ENCODE measurements at places on chromosomes 3 and 15. TPM values are rescaled to one million over a fixed set of nuclear protein-coding genes. Genes with fewer than 3 reads are reported as not detected.

The PAK6 gene
- total RNA-seq: 6.3 TPM

The SPINK8 gene
- total RNA-seq: not detected

The NPAP1 gene
- total RNA-seq: not detected

The GOLGA6C gene
- not detected for total RNA-seq

The CHRNA5 gene
- 52.4 TPM for total RNA-seq

The GHSR gene
- total RNA-seq: not detected

The ADAMTSL3 gene
- total RNA-seq: not detected

The SLC2A2 gene
- total RNA-seq: 0.13 TPM

The SLCO2A1 gene
- total RNA-seq: 0.62 TPM

DNA sequence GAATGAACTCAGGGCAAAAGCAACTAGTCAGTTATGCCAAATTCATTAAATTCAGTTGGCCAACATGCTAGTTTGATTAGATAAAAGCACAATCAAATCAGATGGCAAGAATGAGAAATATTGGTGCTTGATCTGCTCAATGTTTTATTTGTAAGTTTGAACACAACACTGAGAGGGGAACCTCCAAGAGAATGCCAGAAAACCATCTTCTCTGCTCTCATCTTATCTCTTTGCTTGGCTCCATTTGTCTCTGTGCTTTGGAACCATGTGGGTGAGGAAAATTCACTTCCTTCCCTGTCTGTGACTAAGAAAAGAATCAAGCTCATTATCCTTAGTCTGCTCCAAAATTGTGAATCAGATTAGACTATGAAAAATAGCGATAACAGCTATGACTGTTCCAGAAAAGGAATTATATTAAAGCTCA lies 43.6 kb upstream of the DCBLD2 start:
- no peak overlapping the region for H3K4me3 ChIP-seq
- H3K27ac ChIP-seq: no peak overlapping the region
- DNase-seq: no peak
- no peaks in the 10 kb centered on the region for H3K27me3 ChIP-seq

- no peaks in the 10 kb centered on the region for H3K36me3 ChIP-seq
- no peaks in the 10 kb centered on the region for H3K4me1 ChIP-seq
These were observed 526.5 kb upstream of the PROK2 start for GRCh38 chr3:72311425-72311824.

DNA sequence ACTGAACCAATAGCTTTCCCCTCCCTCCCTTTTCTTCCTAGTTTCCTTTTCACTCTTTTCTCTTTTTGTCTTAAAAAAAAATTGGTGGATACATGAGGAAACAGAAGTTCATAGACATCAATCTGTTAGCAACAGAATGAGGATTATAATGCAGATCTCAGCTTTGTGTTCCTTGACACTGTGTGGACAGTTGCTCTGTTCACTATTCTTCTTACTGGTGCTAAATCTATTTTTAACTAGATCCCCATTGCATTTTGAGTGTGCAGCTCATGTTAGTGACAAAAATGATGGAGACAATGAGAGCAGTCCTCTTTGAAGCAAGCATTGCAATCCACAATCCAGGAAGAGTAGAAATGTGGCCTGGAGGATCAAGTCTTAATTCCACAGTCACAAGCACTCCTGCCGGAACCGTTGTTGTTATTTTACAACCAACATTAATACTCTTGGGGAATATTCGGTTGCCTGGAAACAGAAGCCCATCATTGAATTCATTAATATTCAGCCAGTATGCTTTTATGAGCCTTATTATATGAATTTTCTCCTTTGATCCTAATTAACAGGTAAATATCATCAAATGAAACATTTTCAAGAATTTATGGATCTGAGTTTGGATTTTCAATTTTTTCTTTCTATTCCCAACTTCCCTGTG lies 1016.8 kb downstream of the NTRK3 start:
- H3K36me3 ChIP-seq: no peaks in the 10 kb centered on the region
- no peak overlapping the region for H3K4me3 ChIP-seq
- H3K27ac ChIP-seq: no peak overlapping the region
- no peaks in the 10 kb centered on the region for H3K27me3 ChIP-seq

DNA sequence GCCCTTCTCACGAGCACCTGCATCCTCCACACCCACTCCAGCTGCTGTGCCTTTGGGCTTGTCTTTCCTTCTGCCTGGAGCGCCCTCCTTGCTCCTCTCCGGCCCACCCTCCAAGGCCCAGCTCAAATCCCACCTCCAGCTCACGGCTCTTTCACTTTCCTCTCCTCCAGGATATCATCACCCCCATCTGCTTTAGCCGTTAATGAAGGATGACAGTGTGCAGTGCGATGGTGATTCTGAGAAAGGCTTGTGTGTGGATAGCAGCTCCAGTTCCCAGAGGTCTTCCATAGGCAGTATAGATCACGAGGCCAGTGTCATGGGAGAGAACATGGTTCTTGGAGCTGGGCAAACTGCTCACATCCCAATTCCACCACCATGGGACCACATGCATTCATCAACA lies 237.4 kb downstream of the TLE3 start:
- H3K36me3 ChIP-seq: no peaks in the 10 kb centered on the region
- no peaks in the 10 kb centered on the region for H3K4me1 ChIP-seq
- no peak for DNase-seq
- H3K4me3 ChIP-seq: no peak overlapping the region
- no peaks in the 10 kb centered on the region for H3K27me3 ChIP-seq

DNA sequence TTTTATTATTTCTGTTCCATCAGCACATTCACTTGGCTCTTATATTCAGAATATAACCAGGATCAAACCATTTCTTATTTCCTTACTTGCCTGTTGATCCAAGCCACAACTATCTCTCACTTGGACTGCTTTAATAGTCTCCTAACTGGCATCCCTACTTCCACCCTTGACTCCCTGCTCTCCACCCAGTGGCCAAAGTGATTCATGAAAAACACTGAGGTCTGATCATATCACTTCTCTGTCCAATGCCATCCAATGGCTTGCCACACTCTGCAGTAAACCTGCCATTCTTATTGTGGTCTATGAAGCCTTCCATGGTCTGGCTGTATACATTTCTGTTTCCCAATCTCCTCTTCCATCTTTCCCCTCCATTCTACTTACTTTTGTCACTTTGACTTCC lies 576.1 kb downstream of the PDCD6IP start:
- H3K27me3 ChIP-seq: no peaks in the 10 kb centered on the region
- no peaks in the 10 kb centered on the region for H3K4me1 ChIP-seq
- no peak for DNase-seq
- no peaks in the 10 kb centered on the region for H3K36me3 ChIP-seq
- H3K27ac ChIP-seq: no peak overlapping the region

DNA sequence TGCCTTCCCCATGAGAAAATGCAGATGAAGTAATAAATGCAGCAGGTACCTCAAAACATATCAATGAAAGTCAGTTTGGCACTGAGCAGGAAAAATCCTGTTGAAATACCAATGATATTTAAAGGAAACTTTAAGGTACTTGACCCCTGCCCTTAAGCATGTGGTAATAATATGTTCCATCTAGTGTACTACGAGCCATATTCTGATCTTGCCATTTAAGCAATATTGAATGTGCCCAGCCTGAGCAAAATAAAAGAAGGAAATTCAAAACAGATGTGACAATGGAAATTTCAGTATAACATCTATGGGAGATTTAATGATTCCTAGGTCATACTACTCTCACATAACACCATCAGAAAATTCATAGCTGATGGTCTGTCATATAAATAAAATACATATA lies 191.8 kb upstream of the CGNL1 start:
- no peak overlapping the region for H3K27ac ChIP-seq
- H3K36me3 ChIP-seq: no peaks in the 10 kb centered on the region
- no peak for DNase-seq
- no peak overlapping the region for H3K4me3 ChIP-seq

GRCh38 chr15:89127054-89127702 lies 38.9 kb downstream of the ABHD2 start:
- H3K36me3 ChIP-seq: no peaks in the 10 kb centered on the region
- no peaks in the 10 kb centered on the region for H3K27me3 ChIP-seq
- no peak for DNase-seq
- H3K4me1 ChIP-seq: no peaks in the 10 kb centered on the region

DNA sequence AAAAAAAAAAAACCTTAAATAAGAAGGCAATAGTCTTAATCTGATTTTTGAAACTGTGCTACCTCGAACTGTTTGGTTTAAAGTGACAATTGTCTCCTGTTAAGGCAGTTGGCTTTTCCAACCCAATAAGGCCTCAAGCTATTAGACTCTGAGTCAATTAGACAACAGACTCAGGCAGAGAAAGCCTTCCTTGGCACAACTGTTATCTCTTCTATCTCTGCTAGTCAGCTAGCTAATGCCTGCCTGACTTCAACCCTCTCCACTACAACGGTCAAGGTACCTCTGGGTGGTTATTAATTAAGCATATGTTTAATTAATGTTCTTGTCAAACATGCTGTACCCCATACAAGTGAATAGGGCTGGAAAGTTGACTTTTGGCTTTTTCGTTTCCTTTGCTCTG lies 110.2 kb upstream of the NLGN1 start:
- H3K4me3 ChIP-seq: no peak overlapping the region
- DNase-seq: no peak
- H3K4me1 ChIP-seq: no peaks in the 10 kb centered on the region
- no peaks in the 10 kb centered on the region for H3K36me3 ChIP-seq

- no peak overlapping the region for H3K27ac ChIP-seq
- no peak overlapping the region for H3K4me3 ChIP-seq
- H3K27me3 ChIP-seq: no peaks in the 10 kb centered on the region
- H3K36me3 ChIP-seq: no peaks in the 10 kb centered on the region
These were observed 79.5 kb upstream of the LIPC start for GRCh38 chr15:58352026-58352929.

DNA sequence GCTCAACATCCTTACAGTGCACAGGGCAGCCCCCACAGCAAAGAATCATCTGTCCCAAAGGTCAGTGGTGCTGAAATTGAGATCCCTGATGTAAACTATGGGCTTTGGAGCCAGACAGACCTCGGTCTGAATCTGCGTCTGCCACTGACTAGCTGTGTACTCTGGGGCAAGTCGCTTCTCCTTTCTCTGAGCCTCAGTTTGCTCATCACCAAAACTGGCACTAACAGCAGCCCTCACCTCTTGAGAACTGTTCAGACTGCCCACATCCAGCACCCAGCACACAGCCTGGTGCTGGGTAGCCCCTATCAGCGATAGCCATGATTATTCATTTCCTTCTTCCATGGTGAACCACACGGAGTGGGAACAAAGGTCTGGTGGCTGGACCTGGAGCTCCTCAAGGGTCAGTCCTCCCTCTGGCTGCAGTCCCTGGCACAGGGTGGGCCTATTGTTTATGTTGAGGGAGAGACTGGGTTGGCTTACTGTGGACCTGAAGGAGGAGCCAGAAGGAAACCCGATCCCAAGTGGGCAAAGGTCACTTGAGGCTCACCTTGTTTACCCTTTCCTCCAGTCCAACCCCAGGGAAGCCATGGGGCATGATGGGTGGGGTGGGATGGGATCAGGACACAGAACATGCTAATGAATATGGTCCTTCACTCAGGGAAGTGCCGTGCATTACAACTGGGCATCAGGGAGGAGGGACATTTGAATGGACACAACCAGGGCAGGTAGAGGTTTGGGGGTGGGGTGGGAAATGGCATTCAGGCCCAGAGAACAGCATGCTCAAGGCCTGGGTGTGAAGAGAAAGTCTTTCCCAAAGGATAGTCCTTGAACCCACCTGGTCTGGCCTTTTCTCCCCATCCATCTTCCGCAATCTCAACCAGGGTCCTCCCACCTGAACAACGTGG lies 1.6 kb upstream of the PRKCD start:
- peaks cover 21% of the 10 kb centered on the region for H3K4me1 ChIP-seq
- H3K27ac ChIP-seq: no peak overlapping the region
- no peaks in the 10 kb centered on the region for H3K27me3 ChIP-seq
- H3K36me3 ChIP-seq: no peaks in the 10 kb centered on the region
- no peak overlapping the region for H3K4me3 ChIP-seq
